NCI-H1092 (cell line): ENCODE measurements at places on chromosomes 7 and 10.

DNA sequence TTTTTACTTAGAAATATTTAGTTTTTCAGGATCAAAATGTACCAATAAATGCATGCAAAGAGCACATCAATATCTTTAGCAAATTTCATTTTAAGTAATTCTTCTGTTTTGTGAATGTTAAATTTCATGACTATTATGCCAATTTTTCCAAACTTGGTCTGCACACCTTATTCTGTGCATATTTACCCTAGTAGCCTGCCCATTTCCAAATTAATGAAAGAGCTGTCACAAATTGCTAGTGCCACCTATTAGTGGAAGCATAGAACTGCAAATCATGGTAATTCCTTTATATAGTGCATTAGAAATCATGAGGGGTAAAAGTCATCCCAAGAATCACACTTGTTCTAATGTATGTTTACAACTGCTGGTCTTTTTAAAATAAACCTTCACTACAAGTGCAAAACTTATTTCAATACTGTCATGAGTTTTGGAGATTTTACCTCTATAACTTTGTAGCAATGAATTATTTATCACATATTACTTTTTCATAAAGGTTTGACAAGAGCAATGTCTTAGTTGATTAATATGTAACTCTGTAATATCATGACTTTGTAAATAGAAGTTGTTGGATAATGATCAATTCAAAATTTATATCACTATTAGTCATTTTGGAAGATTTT is 5.7 kb downstream of the SEMA3A start:
- no peak for DNase-seq

DNA sequence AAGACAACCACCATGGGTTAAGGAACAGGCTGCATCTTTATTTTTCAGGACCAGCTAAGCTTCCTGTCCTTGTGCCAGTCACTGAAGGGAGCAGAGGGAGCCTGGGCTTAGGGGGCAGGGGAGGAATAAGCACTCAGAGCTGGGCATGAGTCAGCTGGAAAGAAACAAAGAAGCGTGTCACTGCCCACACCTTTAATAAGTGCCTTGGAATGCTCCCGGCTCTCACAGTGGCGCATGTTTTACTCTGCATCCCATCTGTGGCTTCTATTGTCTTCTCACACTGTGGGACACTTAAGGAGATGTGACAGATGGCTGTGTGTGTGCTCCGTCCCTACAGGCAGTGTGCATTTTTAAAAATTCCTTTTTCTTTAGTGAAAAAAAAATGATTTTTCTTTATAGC is 71.7 kb downstream of the MTURN start:
- no peak for DNase-seq

DNA sequence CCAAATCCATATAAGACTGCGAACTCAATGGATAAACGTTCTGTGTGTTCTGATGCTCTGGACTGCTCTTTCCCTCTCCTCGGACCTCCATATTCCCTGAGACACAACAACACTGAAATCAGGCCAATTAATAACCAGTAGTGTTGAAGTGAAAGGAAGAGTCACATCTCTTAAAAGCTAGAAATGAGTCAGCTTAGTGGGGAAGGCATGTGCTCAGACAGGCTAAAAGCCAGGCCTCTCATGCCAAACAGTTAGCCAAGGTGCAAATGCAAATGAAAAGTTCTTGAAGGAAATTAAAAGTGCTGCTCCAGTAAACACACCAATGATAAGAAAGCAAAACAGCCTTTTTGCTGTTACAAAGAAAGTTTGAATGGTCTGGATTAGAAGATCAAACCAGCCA is 29.3 kb downstream of the TNS3 start:
- DNase-seq, result no peak

GRCh38 chr7:127581716-127582115 is 3.7 kb downstream of the GCC1 start:
- DNase-seq, result no peak

GRCh38 chr10:86387178-86387794 is 20.7 kb upstream of the GRID1 start:
- DNase-seq, result no peak

GRCh38 chr10:14588084-14588937 is 186.4 kb downstream of the FAM107B start:
- no peak for DNase-seq

DNA sequence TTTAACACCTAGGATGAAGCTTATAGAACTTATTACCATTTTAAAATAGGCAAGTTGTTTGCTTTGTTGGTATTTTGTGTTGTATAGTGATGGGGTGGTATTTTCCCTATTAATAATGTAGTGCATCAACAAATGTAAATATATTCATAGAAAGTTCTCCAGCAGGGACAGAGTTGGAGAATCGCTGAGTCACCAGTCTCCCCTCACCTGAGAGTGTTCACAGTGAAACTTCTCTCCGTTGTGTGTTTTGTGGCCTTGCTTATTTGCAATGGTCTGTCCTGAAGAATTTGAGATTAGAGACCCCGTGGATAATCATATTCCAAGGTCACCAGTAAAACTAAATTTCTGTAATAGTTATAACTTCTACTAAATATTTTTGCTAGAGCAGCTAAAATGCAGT is 51.0 kb downstream of the HDAC9 start:
- DNase-seq, result no peak

DNA sequence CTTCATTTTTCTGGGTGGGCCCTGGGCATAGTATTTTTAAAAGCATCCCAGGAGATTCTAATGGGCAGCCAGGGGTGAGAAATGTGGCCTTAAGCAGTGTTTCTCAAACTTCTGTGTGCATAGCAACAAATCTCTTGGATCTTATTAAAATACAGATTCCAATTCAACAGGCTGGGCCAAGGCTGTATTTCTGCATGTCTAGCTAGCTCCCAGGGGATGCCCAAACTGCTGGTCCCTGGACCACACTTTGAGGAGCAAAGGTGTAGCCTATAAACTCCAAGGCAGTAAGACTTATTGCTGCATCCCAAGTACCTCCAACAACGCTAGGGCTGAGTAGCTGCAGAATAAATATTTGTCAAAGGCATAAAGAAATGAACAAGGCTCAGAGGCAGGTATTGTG is 292.9 kb upstream of the ZMIZ1 start:
- DNase-seq, result no peak

GRCh38 chr7:47502240-47502877 is 79.6 kb downstream of the TNS3 start:
- no peak for DNase-seq

DNA sequence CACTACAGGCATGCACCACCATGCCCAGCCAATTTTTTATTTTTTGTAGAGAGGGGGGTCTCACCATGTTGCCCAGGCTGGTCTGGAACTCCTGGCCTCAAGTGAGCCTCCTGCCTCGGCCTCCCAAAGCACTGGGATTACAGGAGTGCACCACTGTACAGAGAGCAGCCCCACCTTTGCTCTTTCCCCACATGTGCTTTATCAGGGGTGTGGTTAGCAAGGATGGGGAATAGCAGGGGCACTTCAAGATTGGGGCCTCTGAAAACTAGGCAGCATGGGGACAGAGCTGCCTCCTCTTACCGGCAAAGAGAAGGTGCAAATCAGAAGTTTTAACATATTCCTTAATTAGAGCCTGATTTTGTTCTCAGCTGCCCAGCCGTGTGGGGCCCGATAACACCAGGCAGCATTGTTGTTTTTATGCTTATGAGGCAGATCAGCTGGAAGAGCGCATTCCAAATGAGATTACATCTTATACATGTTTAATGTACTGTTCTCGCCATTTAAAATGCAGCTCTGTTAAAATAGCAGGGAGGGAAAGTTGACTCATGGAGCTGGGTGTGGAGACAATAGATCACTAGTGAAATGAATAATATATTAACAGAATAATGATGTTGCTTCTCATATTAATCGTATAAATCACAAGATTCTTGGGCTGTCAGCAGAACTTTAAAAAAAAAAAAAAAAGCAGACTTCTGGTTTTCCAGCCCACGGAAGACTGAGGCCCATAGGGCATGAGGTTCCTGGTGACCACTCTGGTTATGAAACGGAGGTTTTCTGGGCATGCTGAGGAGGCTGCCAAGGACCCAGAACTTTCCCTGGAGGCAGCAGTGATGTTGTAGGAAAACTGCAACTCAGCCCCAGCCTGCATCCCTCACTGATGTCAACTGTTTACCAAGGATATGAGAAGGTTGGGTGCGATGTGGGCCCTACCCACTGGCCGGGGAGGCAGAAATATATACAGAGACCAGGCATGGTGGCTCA is 62.5 kb downstream of the TMEM130 start:
- DNase-seq, result no peak

- no peak for DNase-seq
These were observed 500.5 kb upstream of the LRRN3 start for GRCh38 chr7:110590415-110590814.

DNA sequence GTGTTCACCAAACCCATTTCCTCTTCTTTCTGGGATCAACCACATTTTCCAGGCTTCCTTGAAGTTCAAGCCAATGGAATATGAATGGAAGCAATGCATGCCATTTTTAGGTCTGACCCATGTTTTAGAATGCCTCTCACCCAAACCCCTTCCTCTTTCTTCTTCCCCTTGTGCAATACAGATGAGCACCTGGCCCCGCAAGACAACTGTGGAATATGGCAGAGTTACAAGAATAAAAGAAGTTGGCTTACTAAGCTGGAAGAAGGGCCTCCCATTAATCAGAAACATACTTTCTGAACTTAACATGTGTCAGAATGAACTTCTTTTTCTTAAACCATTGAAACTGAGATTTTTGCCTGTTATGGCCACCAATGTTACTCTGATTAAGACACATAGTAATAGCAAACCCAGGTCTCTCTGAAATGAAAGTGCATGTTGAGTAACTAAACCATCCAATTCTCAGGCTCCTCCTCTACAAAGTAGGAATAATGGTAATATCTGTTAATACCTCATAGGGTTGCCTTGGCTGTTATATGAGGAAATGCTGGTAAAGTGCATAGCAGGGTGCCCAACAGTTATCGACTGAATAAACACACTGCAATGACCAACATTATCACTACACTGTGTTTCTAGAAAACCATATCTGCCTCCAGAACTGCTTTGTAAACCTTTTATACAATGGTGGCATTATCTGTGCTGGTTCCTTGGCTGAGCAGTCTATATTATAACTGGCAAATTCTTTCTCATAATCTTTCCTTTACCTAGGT is 382.2 kb upstream of the NRP1 start:
- no peak for DNase-seq

DNA sequence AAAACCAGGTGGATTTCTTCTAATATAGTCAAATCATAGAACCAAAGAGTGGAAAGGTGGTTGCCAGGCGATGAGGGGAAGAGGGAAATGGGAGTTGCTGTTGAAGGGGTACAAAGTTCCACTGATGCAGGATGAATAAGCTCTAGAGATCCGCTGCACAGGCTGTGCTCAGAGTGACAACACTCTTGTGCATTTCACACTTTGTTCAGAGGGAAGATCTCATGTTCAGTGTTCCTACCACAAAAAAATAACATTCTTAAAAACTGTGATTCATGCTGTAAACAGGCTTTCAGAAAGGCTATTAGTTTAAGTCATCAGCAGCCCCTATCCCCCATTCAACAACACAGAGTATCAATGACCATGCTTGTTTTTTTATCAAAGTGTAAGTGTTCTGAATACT is 213.8 kb downstream of the COBL start:
- DNase-seq, result no peak

GRCh38 chr7:15330943-15331342 is 230.9 kb downstream of the AGMO start:
- no peak for DNase-seq

DNA sequence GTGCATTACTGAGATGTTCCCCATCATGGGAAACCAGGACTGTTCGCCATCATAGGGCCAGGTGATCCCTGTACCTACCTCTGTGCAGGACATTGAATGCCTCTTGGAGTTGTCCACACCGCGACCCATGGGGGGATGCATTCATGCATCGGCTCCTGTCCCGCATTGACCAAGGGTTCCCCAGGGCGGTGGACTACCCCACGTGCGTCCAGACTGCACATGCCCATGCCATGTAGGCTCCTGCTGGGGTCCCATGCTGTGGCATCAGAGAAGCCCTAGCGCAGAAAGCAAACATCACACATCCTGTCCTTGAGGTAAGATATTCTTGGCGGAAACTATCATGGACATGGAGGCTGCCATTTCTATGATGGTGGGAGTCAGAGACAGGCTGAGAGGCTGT is 121.6 kb upstream of the UNC5B start:
- DNase-seq, result no peak

DNA sequence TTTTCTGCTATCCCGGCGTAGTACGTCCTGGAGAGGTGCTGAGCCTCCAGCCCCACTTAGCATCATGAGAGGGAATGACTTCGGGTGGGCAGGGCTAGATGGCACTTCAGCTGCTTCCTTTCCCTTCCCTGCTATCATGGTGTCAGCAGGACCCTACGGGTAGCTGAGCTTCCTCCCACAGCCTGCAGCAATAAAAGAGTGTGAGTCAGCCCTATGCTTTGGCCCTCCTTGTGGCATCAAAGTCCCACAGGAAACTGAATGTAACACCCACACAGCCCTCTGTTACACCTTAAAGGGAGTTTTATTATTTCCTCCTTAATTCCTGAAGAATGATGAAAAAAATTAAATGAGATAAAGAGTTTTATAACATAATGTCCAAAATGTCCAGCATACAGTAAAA is 458.1 kb downstream of the RPS24 start:
- no peak for DNase-seq

GRCh38 chr10:95355301-95355700 is 64.5 kb upstream of the PDLIM1 start:
- DNase-seq, result no peak

GRCh38 chr7:111029141-111029572 is 61.8 kb upstream of the LRRN3 start:
- DNase-seq, result no peak

GRCh38 chr10:17747883-17748550 is 4.0 kb upstream of the TMEM236 start:
- DNase-seq, result no peak

- peak; percentile 71 for DNase-seq
These were observed 355.0 kb downstream of the DNAJB6 start for GRCh38 chr7:157691586-157692459.

DNA sequence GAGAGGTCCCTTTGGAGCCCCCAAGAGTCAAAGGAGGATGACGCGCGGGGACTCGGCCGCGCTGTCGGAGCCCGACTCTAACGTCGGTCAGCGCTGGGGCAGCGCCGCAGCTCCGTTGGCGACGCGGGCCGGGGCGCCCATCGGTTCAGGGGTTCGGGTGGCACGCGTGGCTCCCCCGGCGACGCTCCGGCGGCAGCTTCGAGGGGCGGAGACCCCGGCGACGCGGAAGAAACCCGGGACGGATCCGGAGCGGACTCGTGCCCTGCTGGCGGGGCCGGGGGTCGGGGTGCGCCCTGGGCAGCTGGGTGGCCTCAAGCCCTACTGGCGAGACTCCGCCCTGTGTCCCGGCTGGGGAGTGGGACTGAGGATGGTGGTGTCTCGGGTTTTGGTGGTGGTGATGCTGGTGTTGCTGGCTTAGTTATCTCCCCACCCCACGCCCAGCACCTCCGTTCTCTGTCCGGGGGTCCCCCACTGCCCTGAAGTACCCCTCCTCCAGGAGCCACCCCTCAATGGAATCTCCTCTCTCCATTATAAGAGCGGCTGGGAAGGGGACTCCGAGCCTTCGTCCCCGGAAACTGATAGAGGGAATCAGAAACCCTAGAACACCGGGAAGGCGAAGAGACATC is at the start of gene NAT16:
NAT16 (minus strand) TSS at position 164 of the 626 bp plus-strand sequence. CDS start 5,486 bp downstream, outside the sequence.
- DNase-seq, result no peak

- no peak for DNase-seq
These were observed 925.1 kb downstream of the LRMDA start for GRCh38 chr10:76356557-76356956.
